ENCODE measurements at places on chromosomes 1 and 21.

DNA sequence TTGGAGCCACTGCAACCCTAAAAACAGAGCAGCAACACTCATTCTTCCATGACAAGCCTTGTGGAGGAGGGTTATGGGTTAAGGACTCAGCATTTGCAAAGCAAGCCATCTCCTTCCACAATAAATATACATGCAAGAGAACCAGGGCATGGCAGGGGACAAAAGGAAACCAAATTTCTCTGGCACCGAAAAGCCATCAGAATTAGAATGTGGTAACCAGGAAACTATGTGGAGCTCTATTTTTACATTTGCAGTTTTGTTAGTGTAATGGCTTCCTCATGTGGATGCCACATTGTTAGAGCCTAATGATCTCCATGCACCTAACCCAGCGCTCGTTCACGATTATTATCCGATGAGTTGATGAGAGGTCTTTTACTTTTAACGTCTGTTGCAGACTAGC lies 91.7 kb downstream of the NAV1 start:
- DNase-seq: no peak

DNA sequence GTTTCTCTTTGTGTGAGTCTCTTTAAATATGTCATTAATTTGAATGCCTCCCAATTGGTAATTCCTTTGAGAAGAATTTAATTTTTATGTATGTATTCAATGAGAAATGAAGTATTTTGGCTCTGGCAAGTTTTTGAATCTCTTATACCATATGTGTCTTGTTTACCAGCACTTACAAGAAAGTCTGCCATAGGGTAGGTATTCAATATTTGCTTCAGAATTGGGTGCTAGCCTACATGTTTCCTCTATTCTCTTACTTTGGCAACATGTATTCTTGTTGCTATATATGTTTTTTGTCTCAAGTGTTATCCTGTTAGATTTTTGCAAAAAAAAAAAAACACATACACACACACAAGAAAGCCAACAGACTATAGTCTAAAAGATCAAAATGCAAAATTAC lies 350.5 kb upstream of the PRMT6 start:
- DNase-seq: no peak

DNA sequence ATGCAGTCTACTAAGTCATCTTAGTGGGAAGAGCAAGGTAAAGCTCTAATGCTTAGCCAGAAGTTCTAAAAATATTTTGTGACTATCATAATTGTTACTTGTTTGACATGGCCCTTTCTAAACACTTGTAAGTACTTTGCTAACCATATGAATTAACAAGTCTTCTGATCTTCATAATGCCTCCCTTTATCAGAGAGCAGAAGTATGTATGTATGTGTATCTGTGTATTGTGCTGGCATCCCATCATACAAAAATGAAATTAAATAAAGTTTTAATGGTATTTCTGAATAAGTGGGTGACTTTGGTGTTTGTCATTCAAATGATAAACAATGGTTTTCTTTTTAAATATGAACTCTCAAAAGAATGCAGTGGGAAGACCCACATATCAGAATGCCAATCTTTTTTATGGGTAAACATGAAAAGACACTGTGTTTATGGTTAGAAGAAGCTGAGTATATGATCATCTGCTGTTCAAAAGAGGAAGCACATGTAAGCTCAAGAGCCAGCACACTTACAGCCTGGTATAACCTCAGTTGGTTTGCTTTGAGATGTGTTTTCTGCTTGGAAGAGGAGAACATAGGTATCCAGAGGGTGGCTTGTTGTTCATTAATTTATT lies 159.6 kb downstream of the CLEC20A start:
- DNase-seq: no peak

GRCh38 chr1:4137621-4138415 lies 237.7 kb upstream of the C1orf174 start:
- DNase-seq: no peak

- DNase-seq: no peak
These were observed 552 bp upstream of the ZNF691 start for GRCh38 chr1:42845866-42846256.

GRCh38 chr21:45073301-45074047 lies 906 bp upstream of the ADARB1 start:
- DNase-seq: no peak

- no peak for DNase-seq
These were observed 32.3 kb upstream of the LBR start for GRCh38 chr1:225460021-225460736.

Data from thoracic aorta (tissue), 2 donors.